ENCODE measurements at places on chromosomes 1 and 21. TPM values are rescaled to one million over a fixed set of nuclear protein-coding genes. Genes with fewer than 3 reads are reported as not detected.

Gene FTCD
- total RNA-seq: not detected

DNA sequence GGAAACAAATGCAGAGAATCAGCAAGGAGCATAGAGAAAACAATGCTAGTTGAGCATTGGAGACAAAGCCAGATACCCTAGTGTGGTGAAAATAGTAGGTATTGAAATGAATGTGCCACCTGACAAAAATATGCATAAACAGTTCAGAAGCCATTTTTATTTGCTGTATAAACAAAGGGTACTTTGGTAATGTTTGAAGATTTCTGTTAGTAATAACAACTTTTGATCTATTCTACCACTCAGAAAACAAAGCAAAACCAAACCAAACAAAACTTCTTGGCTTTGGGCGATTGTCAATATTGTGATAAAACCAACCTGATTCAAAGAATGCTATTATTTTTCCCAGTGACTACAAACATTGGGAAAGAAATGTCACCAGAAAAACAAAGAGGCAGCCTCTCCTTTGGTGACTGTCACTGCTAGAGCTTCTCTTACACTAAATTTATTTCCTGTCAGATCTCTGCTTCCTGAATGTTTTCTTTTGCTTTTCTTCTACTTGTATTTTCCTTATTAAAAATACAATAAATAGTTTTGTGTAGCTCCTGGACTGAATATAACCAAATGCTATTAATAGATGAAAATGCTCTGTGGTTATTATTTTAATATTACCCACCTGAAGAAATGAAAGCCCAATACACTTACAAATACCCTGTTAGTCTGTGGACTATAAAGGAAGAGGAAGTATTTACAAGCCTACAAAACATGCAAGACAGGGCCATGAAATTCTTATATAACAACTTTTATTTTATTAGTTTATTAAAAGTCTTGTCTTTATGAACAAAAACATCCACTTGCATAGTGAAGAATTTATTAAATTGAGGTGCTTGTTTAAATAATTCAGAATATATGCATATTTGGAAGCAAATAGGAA, 5.7 kb downstream of the ATP6V1G3 start:
- no peak for DNase-seq

- DNase-seq: no peak
These were observed 39.6 kb upstream of the TRABD2B start for GRCh38 chr1:48036710-48037355.

Gene CD244
- not detected for total RNA-seq

DNA sequence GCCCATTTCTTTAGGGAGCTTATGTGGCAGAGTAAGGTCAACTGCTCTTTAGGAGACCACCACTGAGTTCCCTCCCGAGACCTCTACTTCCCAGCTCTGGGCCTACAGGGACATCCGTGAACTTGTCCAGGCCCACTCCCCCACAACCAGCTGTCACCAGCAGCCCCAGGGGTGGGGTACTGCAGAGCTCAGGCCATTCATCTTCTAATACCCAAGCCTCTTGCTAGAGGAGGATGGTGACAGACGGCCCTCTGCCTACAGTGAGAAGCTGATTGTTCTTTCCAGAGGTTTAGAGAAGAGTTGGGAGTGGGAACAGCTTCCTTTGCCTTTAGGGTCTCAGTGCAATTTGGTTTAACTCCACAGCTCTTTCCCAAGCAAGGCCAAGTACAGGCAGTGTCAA, 33.2 kb upstream of the ARTN start:
- no peak for DNase-seq

Gene ERICH3
- total RNA-seq: not detected

DNA sequence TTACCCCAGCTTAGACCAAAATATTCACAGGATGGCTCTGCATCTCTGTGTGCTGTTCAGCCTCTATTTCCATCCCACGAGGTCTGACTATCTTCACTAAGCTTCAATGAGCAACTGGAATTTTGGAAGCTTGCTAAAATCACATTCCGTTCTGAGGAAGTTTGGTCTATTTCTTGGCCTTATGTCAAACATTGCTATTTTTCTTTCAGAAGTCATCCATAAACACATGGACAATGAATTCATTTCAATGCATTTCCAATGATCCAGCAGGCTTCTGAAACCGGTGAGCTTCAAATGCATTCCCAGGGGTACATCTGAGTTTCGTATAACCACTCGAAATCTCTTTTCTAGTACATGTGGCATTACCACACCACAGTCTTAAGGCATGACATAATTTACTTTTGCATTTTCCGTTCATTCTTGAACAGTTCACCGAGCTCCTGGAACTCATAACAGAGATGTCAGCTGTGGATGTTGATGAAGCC, 294.1 kb upstream of the KAZN start:
- peak; percentile 30 for DNase-seq

DNA sequence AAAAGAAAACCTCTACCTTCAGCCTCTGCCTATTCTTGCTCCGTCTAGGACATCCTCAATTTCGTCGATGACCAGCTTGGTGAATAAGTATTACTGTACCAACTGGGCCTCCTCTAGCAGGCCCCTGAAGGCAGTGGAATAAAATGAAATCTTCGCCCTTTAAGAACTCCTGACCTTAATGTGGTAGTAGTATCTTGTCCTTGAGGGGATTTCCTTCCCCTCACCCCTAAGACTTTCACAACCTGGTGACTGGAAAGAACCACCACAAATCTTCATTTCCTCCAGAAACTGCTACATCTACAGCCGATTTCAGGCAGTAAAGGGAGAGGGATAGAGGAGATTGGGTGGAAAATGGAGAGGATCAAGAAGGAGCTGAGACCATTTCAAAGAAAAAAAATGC, 1.6 kb upstream of the HAX1 start:
- DNase-seq: no peak

Gene SPRR1A
- total RNA-seq: not detected

GRCh38 chr1:41767534-41768525, 150.9 kb downstream of the HIVEP3 start:
- no peak for DNase-seq

DNA sequence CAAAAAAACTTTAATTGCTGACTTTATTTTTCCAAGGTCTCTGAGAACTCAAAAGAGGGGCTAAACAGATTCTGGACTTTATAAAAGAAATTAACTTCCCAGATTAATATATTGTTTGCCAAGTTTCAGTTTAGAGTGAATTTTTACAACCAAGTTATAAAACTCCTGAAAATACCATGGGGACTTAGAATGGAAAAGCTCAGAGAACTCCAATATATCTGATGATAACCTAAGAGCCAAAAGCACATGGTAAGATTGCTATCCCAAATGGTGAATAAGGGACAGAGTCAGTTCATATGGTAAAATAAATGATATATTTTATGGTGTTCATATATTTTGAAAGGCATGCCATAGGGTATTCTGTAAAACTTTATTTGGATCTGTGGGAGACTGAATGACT, 470.9 kb downstream of the TTLL7 start:
- DNase-seq: no peak

GRCh38 chr1:67532452-67533216, 102.4 kb upstream of the SERBP1 start:
- peak; percentile 80 for DNase-seq

GRCh38 chr1:160637821-160638539, 8.9 kb downstream of the SLAMF1 start:
- peak; percentile 32 for DNase-seq

Gene GPR3
- 2.6 TPM for total RNA-seq

- no peak for DNase-seq
These were observed 12.8 kb downstream of the PRDX6 start for GRCh38 chr1:173489929-173490328.

Gene PRRX1
- 21.6 TPM for total RNA-seq

DNA sequence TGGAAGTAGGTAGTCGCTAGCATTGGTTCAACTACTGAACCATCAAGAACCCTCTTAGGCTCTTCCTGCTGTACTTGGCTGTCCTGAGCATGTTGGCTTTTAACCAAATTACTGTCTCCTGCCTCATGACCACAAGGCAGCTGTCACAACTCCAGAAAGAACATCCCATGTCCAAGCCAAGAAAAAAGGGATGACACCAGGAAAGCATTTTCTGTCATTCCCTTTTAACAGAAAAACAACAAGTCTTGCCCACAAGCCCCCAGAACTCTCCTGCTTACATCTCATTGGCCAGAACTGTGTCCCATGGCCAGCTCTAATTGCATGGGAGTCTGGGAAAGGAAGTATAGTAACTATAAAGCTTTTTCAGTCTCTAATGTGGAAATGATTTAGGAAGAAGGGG, 2.4 kb upstream of the RNU5D-1 start:
- DNase-seq: peak; percentile 82

GRCh38 chr1:6245869-6246496, 2.0 kb downstream of the HES3 start:
- no peak for DNase-seq

DNA sequence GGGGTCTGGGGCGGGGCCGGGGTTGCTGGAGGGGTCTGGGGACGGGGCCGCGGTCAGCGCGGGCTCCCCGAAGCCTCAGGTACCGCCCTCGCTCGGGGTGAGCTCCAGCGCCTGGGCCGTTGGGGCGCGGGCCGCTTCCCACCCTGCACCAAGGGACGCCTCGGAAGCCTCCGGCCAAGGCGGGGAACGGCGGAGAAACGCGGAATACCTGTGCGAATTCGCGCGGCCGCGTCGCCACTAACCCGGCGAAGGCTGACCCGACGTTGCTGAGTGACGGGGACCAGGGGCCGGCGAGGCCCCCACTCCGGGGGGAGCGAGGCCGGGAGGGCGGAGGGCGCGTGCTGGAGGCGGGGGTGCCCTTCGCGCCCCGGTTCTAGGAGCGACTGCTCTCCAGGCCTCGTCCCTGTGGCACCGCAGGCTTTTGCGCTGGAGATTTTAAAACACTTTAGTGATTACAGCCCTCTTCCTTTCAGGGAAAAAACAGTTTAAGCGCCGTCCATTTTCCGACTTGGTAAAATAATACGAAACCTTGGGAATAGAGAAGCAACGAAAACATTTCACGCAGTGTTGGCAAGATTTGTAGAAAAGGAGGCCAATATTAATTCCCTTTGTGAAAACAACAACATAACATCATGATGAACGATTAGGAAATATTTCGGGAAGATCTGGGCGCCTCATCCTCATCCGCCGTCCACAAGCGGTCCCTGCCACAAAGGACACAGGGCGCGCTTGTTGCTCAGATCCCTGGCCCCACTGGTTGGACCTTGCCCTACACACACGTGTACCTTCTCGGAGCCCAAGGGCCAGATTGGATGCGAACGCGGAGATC, 971 bp upstream of the GNG4 start:
- DNase-seq: no peak

DNA sequence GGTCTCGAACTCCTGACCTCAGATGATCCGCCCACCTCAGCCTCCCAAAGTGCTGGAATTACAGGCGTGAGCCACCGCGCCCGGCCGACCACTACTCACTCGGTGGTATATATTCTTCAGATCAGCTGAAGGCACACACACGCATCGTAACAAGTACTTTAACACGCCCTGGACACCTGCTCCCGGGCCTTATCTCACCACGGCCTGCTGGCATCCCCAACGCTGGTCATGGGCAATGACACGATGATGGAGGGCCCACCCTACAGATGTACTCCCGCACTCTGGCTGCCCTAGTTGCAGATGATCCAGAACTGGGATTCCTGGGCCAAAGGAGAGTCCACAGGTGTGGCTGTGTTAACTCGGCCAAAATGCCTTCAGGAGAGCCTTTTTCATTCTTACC, 11.6 kb downstream of the UBE2J2 start:
- DNase-seq: no peak

GRCh38 chr1:80154176-80154575, 1147.6 kb upstream of the ADGRL4 start:
- DNase-seq: no peak

- DNase-seq: peak; percentile 95
These were observed 19.7 kb upstream of the NRDC start for GRCh38 chr1:51898090-51898734.

DNA sequence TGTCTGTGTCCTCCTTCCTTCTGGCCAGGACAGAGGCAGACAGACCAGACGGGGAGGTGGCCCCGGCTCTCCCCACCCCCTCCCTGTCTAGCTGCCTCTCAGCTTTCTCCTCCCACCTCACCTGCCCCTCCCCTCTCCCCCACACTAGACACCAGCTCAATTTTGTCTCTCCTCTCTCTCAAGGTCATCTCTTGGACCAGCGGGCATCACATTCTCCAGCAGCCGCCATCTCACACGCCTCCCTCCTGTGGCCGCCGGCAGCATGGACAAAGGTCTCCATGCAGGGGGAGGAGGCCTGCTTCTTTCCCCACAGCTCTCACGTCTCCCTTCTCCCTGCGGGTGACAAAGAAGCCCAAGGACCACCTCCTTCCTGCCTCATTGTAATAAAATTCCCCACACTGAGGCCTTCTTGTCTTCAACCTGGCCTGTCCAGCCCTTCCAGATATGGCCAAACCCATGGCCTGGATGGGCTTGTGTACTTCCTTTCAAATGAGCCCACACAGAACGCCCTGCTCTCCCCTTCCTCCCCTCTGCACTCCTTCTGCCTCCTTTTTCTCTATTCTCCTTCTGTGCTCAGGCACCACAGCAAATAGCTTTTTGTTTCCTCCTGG, 14.6 kb downstream of the OPTC start:
- DNase-seq: peak; percentile 11

Gene FAM151A
- not detected for total RNA-seq

Gene NCMAP
- total RNA-seq: not detected

Measured in M059J (cell line).